ENCODE measurements at places on chromosomes 4 and X.

DNA sequence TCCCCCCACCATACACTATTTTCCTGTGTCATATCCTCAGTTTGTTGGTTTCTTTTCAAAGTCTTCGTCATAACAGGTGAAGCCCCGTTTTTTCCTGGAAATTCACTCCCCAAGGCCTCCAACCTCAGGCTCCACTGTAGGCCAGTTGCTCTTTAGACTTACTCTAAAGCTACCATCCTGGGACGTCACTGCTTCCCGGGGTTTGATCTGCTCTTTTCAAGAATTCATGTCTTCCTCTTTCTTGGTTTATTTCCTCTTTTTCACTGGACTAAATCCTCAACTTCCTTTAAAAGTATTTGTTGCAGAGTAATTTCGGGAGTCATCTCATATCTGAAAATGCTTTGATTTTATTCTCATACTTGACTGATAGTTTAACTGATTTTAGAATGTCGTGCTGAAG is 6.5 kb upstream of the SERTM2 start:
- no peak for DNase-seq

- no peak for DNase-seq
These were observed 2156.6 kb upstream of the TENM3 start for GRCh38 chr4:180086480-180087190.

DNA sequence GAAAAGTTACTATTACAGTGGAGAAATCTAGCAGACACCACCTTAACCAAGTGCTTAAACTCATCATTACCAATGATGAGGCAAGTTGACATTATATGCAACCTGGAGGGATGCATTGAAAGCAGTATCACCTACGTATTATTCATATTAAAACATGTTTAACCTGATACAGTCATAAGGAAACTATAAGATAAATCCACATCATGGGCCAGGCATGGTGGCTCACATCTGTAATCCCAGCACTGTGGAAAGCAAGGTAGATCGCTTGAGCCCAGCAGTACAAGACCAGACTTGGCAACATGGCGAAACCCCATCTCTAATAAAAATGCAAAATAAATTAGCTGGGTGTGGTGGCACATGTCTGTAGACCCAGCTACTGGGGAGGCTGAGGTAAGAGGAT is 22.3 kb upstream of the INTU start:
- DNase-seq = no peak

GRCh38 chr4:152206185-152206584 is 329.7 kb downstream of the FBXW7 start:
- DNase-seq = no peak

- no peak for DNase-seq
These were observed 11.9 kb upstream of the MAOA start for GRCh38 chrX:43644124-43644701.

DNA sequence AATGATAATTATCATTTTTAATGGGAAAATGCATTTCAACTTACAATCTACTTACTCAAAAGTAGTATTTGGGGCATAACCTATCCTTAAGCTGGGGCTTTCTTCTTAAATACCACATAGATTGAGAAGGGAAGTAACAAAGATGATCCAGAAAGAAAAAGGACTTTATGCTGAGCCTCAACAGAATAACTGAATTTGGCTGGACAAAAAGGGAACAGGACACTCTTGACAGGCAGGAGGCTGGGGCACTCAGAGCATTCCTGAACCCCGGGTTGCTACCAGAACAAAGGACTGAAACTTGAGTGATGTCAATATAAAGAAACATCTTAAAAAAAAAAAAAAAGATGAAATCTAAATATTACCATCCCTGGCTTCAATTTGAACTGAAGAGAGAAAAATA is 23.9 kb downstream of the RELL1 start:
- DNase-seq = no peak

GRCh38 chr4:154064244-154064643 is 275.4 kb upstream of the SFRP2 start:
- no peak for DNase-seq

- no peak for DNase-seq
These were observed 709.8 kb upstream of the DIAPH2 start for GRCh38 chrX:95974890-95975289.

DNA sequence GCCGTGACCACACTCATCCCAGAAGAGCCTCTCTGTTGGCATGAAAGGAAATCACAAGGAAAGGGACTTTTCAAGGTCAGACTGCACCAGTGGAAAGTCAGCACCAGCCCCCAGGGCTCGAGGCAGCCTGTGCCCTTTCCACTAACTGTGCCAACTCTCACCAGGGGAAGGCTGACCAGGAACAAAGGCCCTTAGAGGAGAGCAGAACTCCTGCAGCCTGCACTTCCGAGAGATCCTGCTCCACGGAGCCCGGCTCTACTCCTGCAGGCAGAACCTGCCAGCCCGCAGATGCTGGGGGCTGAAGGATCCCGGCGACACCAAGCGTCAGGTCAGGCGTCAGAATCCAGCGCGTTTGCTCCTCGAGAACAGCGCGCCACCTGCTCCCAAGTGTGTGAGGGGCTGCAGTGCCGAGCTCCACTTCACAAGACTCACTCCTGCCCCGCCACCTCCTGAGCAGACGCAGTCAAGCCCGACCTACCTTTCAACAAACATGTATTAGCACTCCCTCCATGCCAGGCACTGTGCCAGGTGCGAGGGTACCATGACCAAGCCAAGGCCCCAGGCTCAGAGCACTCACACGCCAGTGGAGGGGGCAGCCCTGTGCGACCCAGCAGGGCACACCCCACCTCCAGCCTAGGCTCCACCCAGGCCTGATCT is 13.6 kb upstream of the HELT start:
- peak; percentile 73 for DNase-seq

DNA sequence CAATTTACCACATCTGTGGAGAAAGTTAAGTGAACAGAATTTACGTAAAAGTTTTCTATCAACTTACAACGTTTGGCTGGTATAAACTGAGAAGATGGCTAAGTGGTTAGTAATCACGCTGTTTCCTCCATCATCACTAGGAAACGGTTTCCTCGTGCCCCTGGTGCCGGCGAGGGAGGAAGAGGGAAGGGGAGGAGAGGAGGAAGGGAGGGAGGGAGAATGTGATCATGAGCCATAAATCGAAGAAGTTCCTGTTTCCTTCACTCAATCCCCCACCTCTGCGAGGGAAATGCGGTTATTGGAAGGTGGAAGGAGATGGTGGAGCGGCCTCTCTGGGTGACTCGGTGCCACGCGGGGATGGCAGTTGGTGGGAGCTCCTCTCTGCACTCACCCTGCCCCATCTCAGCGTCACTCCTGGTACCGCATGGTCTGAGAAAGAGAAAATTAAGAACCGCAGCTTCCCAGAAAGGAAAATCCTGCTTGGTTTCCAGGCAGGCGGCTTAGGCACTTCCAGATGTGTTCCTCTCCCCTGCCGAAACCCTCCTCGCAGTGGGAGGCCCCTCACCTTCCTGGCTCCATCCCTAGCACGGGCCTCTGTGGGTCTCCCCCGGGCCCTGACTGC is 216.8 kb downstream of the AFAP1 start:
- no peak for DNase-seq

- DNase-seq = no peak
These were observed 184.1 kb downstream of the DCHS2 start for GRCh38 chr4:154307451-154307850.

GRCh38 chr4:15779306-15779705 is 1.2 kb downstream of the CD38 start:
- DNase-seq = peak; percentile 33

- DNase-seq = peak; percentile 91
These were observed 785 bp upstream of the EFNB1 start for GRCh38 chrX:68827848-68828624.

- peak; percentile 38 for DNase-seq
These were observed 5.9 kb upstream of the GK2 start for GRCh38 chr4:79413886-79414285.

DNA sequence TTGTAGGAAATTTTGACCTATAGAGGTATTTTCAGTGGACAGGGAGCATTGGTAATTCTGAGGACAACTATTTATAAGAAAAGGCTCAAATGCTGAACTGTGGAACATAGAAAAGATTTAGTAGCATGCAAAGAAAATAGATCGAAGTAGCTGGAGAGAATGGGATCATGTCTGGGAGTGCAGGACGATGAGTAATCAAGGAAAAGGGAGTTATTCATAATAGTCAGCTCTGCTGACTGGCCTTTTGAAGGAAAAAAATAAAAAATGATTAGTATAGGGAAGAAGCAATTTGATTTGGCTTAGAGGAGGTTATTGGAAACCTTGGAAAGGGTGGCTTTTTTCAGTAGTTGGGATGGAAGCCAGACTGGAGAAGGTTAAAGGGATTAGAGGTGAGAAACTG is 22.9 kb upstream of the ANK2 start:
- DNase-seq = no peak

- no peak for DNase-seq
These were observed 39.9 kb downstream of the APBB2 start for GRCh38 chr4:41174444-41174843.

GRCh38 chrX:107599450-107599861 is 28.9 kb upstream of the PRPS1 start:
- DNase-seq = no peak

DNA sequence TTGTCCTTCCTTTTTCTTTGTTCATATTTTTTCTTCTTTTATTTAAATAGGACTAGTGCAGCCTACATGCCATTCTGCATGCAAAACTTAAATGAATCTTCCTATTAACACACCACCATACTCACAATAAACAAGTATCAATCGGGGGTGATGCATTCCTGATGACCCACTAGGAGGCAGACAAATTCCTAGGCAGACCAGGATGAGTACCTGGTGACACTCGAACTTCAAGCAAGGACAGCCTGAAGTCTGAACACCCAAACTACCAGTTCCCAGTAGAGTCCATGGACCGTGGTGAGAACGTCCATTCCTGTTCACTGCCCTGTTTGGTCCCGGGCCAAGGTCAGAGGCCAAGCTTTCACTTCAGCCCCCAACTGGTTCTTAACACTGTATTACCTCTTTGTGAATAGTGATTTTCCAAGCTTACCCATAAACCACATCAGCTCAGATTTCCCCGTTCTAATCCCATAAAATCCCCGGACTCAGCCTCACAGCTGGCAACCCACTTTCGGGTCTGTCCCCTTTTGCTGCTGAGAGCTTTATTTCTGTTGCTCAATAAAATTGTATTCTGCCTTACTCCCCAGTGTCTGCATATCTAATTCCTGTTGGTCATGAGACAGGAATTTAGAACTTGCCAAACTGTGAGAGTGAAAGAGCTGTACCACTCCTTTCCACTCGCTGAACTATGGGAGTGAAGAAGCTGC is 1286.6 kb downstream of the FSTL5 start:
- no peak for DNase-seq

GRCh38 chr4:156939139-156939538 is 32.5 kb downstream of the PDGFC start:
- no peak for DNase-seq

DNA sequence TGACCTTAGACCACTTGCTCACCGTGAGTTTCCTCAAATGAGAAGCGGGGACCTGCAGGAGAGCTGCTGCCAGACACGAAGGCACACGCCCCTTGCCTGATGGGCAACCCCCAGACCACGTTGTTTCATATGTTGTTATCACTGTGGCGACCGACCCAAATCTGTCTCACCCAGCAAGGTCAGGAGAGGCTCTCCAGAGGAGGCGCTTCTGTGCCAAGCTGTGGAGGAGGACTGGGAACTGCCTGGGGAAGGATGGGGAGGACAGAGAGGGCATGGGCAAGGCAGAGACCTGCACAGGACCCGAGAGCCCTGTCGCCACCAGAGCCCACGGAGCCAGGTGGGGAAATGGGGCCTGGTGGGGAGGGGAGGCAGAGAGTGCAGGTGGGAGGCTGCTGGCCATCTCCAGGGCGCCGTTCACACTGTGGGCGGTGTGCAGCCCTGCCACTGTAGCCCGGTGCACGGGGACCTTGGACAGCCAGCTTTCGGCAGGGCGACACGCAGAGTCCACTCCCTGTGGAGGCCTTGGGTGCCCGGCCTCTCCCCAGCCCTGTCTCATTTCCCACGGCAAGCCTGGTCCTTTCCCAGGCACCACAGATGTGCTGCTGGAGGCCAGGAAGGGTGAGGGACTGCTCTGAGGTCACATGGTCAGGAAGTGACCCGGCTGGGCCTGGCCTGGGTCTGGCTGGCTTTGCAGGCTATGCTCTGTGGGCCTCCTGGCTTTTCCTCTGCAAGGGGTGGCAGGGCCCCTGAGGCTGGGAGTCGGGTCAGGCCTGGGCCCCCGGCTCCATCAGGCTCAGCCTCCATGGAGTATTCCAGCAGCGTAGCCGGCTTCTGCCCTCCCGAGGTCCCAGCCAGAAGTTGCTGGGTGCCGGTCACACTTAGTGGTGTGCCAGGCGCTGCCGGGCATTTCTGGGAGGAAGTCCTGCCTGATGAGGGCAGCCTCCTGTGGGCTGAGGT is 3.2 kb downstream of the HTRA3 start:
- no peak for DNase-seq

DNA sequence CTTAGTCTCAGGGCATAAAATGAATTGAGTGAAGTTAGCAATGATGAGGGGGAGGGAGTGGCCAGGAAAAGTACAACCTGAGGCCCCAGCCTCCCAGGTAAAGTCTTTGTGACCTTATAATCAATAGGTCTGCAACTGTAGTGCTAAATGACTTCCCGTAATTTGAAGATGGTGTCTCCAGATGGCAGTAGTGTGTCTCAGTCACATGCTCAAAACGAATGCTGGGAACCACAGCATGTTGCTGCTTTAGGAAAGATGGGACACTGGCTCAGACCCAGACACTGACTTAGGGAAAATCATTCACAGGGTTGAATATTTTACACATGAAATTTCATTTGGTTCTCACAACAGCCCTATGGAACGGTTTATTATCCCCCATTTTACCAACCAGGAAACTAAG is 10.3 kb downstream of the SRPX2 start:
- peak; percentile 32 for DNase-seq

- DNase-seq = no peak
These were observed 176.5 kb downstream of the FBXW7 start for GRCh38 chr4:152359208-152360044.

- DNase-seq = no peak
These were observed 99.6 kb downstream of the SMIM20 start for GRCh38 chr4:26013629-26014028.

GRCh38 chrX:155864655-155865054 is 16.5 kb upstream of the VAMP7 start:
- no peak for DNase-seq

- peak; percentile 98 for DNase-seq
These were observed 60.1 kb upstream of the PLAC1 start for GRCh38 chrX:134718105-134718965.

DNA sequence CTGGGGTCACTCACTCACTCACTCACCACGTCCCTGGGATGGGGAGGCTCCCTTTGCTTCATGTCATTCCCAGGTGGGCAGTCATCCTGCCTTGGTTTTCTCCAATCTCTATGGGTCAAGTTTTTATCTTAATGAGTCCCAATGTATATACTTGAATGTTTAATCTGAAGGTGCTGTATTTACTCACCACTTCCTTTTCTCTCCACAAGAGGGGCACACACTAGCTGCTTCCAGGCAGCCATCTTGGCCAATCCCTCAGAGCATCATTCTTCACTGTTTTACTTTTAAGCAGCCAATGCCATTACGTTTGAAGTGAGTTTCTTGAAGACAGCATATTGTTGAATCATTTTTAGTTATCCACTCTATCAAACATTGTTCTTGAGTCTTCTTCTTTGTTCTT is 153.4 kb upstream of the ARSJ start:
- DNase-seq = no peak

- DNase-seq = peak; percentile 11
These were observed 24.7 kb upstream of the PRPS1 start for GRCh38 chrX:107603429-107604159.

All from NCI-H524 (cell line).